ENCODE measurements at places on chromosomes 3 and 15. TPM values are rescaled to one million over a fixed set of nuclear protein-coding genes. Genes with fewer than 3 reads are reported as not detected.

GRCh38 chr3:27357665-27358258 lies 11.4 kb downstream of the NEK10 start:
- H3K4me3 ChIP-seq, result no peak overlapping the region
- peak; percentile 77 for DNase-seq
- H3K27ac ChIP-seq, result no peak overlapping the region
- no peaks in the 10 kb centered on the region for H3K36me3 ChIP-seq
- peaks cover 26% of the 10 kb centered on the region for H3K4me1 ChIP-seq

- no peak for DNase-seq
- no peaks in the 10 kb centered on the region for H3K36me3 ChIP-seq
- no peak overlapping the region for H3K27ac ChIP-seq
- no peaks in the 10 kb centered on the region for H3K4me1 ChIP-seq
- H3K4me3 ChIP-seq, result no peak overlapping the region
- no peaks in the 10 kb centered on the region for H3K27me3 ChIP-seq
Observed at GRCh38 chr3:86554383-86554782, 436.6 kb downstream of the VGLL3 start.

DNA sequence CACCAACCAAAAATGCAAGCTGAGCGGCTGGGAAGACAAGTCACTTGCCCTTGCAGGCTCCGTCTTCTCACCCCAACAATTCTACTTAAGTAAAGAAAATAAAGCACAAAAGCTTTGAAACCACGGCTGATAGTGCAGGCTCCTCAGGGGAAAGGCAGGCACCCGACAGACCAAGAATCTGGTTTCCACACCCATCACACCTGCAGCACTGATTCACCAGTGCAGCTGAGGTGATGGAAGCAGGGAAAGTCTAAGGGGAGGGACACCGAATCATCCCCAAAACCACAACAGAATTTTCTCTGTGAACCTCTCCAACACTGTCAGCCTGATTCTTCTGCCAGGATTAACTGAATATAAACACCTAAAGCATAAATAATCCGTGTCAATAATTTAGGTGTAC lies 62.0 kb upstream of the NSMCE3 start:
- peaks cover 4% of the 10 kb centered on the region for H3K27me3 ChIP-seq
- H3K27ac ChIP-seq, result no peak overlapping the region
- no peaks in the 10 kb centered on the region for H3K36me3 ChIP-seq
- H3K4me3 ChIP-seq, result no peak overlapping the region

Gene FETUB
- total RNA-seq, result not detected

Measured in activated CD4-positive, alpha-beta T cell treated with anti-CD3 and anti-CD28 coated beads for 36 hours (primary cell).